ENCODE measurements at places on chromosomes 2 and 18. TPM values are rescaled to one million over a fixed set of nuclear protein-coding genes. Genes with fewer than 3 reads are reported as not detected.

NABP1 gene
- 16.0 TPM for polyA plus RNA-seq

MYO5B gene
- 1.7 TPM for polyA plus RNA-seq

SLC25A12 gene
- 23.6 TPM for polyA plus RNA-seq

ARHGAP28 gene
- polyA plus RNA-seq, result 23.7 TPM

- DNase-seq, result peak; percentile 71
These were observed 69.2 kb upstream of the CABLES1 start for GRCh38 chr18:23066060-23066459.

- DNase-seq, result no peak
These were observed 689.0 kb upstream of the FSHR start for GRCh38 chr2:49843314-49843713.

GRCh38 chr2:12705742-12706141 is 11.0 kb upstream of the TRIB2 start:
- no peak for DNase-seq

All from hindlimb muscle (tissue), 1 donor.